Activated CD8-positive, alpha-beta memory T cell treated with anti-CD3 and anti-CD28 coated beads for 48 hours (primary cell): ENCODE measurements at places on chromosomes 16 and 17.
A peak's percentile ranks its signal among the peaks of the same experiment; 100 is the strongest.

- DNase-seq, result no peak
Measured at GRCh38 chr17:80722661-80723060, 178.0 kb downstream of the RPTOR start.

DNA sequence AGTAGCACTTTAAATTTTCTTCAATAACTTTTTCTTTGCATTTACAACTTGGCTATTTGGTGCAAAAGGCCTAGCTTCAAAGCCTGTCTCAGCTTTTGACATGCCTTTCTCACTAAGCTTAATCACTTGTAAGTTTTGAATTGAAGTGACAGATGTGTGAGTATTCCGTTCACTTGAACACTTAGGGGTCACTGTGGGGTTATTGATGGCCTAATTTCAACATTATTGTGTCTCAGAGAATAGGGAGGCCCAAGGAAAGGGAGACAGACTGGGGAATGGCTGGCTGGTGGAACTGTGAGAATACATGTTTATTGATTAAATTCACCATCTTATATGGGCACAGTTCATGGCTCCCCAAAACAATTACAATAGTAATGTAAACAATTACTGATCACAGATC is 84.1 kb downstream of the TAOK1 start:
- DNase-seq, result no peak

DNA sequence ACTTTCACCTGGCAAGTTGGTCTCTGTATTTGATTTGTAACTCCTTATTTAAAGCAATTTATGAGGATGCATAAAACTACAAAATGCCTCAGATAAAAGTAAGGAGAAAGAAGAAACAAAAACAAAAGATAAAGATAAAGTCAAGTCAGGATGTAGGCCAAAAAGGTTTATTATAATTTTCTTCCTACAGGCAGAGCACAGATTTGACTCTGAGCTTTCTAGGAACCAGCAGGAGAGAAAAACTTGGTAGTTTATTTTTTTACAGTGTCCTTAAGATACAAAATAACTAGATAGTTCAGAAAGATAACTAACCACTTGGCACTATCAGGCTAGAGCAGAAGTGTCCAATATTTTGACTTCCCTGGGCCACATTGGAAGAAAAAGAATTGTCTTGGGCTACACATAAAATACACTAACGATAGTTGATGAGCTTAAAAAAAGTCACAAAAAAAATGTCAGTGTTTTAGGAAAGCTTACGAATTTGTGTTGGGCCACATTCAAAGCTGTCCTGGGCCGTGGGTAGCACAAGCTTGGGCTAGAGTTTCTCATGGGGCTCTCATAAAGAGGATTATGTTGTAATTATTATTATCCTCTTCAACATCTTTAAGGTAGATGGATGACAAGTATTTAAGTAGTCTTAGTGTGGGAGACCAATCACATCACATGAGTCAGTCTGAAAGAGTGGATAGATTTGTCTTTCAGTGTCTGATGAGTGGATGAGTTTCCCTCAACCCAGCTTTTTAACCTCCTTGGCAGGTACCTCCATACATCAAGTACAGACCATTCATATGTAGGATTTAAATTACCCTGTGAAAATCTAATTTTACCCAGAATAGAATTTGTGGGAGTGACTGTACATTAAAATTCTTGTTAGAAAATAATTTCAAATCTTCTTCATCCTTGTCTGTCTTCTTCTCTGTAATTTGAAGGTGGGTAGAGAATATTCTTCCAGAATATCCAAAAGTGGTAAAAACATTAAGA is 17.0 kb downstream of the PAFAH1B1 start:
- no peak for DNase-seq

- peak; percentile 73 for DNase-seq
Measured at GRCh38 chr16:3022208-3022683, 1.5 kb downstream of the HCFC1R1 start.

DNA sequence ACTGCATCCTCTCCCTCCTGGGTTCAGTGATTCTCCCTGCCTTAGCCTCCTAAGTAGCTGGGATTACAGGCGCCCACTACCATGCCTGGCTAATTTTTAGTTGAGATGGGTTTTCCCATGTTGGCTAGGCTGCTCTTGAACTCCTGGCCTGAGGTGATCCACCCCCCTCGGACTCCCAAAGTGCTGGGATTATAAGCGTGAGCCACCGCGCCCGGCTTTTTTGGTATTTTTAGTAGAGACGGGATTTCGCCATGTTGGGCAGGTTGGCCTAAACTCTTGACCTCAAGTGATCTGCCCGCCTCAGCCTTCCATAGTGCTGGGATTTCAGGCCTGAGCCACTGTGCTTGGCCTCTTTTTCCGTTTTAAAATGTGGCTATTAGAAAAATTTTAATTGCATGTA is 343.8 kb upstream of the RBFOX1 start:
- DNase-seq, result no peak
